CD4-positive, alpha-beta T cell (primary cell): ENCODE measurements at places on chromosomes 11 and 22. TPM values are rescaled to one million over a fixed set of nuclear protein-coding genes. Genes with fewer than 3 reads are reported as not detected.

Gene C22orf31
- total RNA-seq: not detected

Gene CD44
- 1,283 TPM for total RNA-seq

Gene TNKS1BP1
- 12.9 TPM for total RNA-seq

Gene ARHGAP20
- not detected for total RNA-seq

Gene OR10D3
- not detected for total RNA-seq

Gene SLC29A2
- 9.7 TPM for total RNA-seq

Gene OR10G7
- not detected for total RNA-seq

Gene USP2
- total RNA-seq: 2.6 TPM

Gene TREH
- not detected for total RNA-seq

Gene BTG4
- total RNA-seq: not detected

Gene OR51V1
- total RNA-seq: not detected

GRCh38 chr11:116279511-116279910 is 493.3 kb downstream of the BUD13 start:
- peaks cover 8% of the 10 kb centered on the region for H3K4me1 ChIP-seq
- DNase-seq: no peak
- H3K27me3 ChIP-seq: peaks cover 5% of the 10 kb centered on the region
- no peaks in the 10 kb centered on the region for H3K36me3 ChIP-seq
- H3K27ac ChIP-seq: no peak overlapping the region

DNA sequence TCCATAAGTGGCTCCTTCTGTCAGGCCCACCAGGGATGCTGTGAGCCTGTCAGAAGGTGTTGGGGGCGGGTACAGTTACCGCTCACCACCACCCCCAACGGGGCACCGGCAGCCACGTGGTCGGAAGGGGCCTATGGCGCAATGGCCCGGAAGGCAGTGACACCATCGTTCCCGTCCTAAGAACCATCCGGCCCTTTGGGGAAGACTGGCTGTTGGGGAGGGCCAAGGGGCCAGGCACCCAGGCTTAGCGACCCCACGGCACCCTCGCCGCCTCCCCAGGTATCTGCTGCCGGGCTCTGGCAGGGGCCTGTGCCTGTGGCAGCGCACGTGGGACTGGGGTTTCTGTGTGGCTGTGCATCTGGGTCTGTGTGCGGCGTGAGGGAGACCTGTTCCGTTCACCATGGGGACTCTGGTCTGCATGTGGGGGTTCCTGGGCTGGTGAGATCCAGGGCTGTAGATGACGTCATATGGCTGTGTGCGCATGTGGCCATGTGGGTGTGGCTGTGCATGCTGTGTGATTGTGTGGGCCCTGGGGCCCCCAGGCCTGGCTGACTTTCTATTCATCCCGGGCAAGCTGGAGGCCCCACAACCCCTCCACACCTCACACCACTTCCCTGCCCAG is 717 bp downstream of the OSM start:
- DNase-seq: peak; percentile 67
- peaks cover 65% of the 10 kb centered on the region for H3K4me1 ChIP-seq
- H3K27ac ChIP-seq: peak overlapping the region; percentile 90
- H3K27me3 ChIP-seq: no peaks in the 10 kb centered on the region

GRCh38 chr22:34897126-34897525 is 168.8 kb upstream of the ISX start:
- H3K27me3 ChIP-seq: no peaks in the 10 kb centered on the region
- no peaks in the 10 kb centered on the region for H3K36me3 ChIP-seq
- no peaks in the 10 kb centered on the region for H3K4me1 ChIP-seq
- H3K4me3 ChIP-seq: no peak overlapping the region
- DNase-seq: no peak

GRCh38 chr11:110977661-110978060 is 265.4 kb upstream of the ARHGAP20 start:
- no peak for DNase-seq
- no peaks in the 10 kb centered on the region for H3K4me1 ChIP-seq
- H3K4me3 ChIP-seq: no peak overlapping the region
- no peaks in the 10 kb centered on the region for H3K27me3 ChIP-seq

- no peaks in the 10 kb centered on the region for H3K4me1 ChIP-seq
- no peaks in the 10 kb centered on the region for H3K27me3 ChIP-seq
- H3K4me3 ChIP-seq: no peak overlapping the region
- H3K27ac ChIP-seq: no peak overlapping the region
- DNase-seq: no peak
- no peaks in the 10 kb centered on the region for H3K36me3 ChIP-seq
Observed at GRCh38 chr11:108975026-108975425, 310.2 kb downstream of the DDX10 start.

DNA sequence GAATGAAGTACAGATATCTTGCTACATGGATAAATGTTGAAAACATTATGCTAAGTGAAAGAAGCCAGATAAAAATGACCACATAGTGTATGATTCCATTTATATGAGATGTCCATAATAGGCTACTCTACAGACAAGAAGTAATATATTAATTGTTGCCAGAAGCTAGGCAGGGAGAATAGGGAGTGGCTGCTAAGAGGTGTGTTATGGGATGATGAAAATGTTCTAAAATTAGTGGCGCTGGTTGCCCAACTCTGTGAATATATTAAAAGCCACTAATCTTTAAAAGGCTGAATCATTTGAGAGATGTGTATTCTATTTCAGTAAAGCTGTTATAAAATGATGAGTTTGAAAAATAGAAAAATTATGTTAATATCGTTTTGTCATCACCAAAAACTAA is 144.4 kb downstream of the NCAM1 start:
- H3K4me1 ChIP-seq: no peaks in the 10 kb centered on the region
- no peaks in the 10 kb centered on the region for H3K36me3 ChIP-seq
- DNase-seq: no peak
- H3K27me3 ChIP-seq: no peaks in the 10 kb centered on the region

DNA sequence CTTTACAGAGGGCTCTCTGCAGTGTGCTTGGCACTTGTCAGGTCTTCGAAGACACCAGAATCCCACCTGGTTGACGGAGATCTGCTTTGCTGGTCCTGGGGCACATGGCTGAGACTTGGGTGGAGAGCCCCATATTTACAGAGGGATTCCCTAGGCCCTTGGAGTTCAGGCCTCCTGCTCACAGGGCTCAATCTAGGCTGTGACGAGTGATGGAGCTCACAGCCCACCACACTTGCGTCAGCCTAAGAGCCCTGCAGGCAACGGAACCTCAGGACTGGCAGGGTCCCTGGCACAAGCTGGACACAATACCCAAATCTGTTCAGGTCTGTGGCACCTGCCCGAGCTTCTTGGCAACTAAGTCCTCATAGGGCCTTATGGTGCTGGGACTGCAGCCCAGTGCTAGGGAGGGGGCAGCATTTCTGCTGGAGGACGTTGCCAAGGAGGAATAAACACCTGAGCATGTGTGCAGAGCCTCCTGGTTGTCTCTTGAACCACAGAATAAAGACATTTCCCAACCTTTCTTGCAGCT is 59.1 kb downstream of the KCNC1 start:
- H3K36me3 ChIP-seq: peaks cover 2% of the 10 kb centered on the region
- DNase-seq: no peak
- no peaks in the 10 kb centered on the region for H3K4me1 ChIP-seq

DNA sequence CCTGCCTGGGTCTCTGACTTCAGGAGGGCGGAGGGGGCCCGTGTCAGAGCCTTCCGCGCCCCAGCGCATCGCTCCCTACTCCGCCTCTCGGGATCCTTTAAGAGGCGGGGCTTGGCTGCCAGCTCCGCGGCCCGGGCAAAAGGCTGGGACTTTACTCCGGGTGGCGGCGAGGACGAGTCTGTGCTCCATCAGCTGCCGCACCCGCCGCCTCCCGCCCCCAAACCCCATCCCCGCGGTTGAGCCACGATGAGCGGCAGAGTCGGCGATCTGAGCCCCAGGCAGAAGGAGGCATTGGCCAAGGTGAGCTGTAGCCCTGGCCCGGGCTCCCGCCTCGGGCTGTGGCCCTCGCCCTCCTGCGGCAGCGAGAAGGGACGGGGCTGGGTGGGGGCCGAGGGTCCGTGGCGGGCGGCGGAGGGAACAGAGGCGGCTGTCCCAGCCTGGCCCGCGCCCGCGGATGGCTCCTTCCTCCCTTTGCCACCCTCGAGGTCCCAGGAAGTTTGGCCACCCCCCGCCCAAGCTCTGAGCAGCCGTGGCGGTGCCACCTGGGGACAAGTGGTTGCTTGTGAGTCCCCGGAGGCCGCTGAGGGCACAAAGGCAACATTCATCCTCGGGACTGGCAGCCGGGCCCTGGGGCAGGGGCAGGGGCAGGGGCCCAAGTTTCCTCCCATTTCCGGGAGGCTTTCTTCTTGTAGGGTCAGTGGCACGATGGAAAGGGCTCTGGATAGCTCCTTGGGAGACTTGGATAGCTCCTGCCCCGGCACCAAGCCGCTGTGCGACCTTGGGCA is at the start of gene SEC14L2:
TSS of gene SEC14L2 (plus strand) at position 148 of the 785 bp plus-strand sequence. CDS start at position 247, 99 bp downstream.
- DNase-seq: peak; percentile 76
- H3K4me1 ChIP-seq: peaks cover 50% of the 10 kb centered on the region
- no peak within 1 kb of the TSS for H3K27ac ChIP-seq
- no peaks in the 10 kb centered on the region for H3K27me3 ChIP-seq
- H3K4me3 ChIP-seq: peak within 1 kb of the TSS; percentile 68

DNA sequence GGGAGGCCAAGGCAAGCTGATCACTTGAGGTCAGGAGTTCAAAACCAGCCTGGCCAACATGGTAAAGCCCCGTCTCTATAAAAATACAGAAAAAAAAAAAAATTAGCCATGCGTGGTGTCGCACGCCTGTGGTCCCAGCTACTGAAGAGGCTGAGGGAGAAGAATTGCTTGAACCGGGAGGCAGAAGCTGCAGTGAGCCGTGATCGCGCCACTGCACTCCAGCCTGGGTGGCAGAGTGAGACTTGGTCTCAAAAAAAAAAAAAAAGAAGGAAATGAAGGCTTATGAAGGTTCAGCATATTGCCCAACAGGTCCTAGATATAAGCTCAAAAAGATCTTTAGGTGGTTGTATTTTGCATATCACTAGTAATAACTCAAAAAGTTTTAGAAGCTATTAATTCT is 10.2 kb downstream of the ATL3 start:
- no peaks in the 10 kb centered on the region for H3K27me3 ChIP-seq
- H3K27ac ChIP-seq: no peak overlapping the region
- H3K4me1 ChIP-seq: peaks cover 8% of the 10 kb centered on the region
- DNase-seq: no peak
- no peak overlapping the region for H3K4me3 ChIP-seq
- H3K36me3 ChIP-seq: peaks cover 6% of the 10 kb centered on the region

GRCh38 chr11:72229336-72229924 is 4.9 kb downstream of the INPPL1 start:
- H3K4me1 ChIP-seq: peaks cover 14% of the 10 kb centered on the region
- no peak overlapping the region for H3K4me3 ChIP-seq
- H3K27ac ChIP-seq: no peak overlapping the region
- no peaks in the 10 kb centered on the region for H3K27me3 ChIP-seq

DNA sequence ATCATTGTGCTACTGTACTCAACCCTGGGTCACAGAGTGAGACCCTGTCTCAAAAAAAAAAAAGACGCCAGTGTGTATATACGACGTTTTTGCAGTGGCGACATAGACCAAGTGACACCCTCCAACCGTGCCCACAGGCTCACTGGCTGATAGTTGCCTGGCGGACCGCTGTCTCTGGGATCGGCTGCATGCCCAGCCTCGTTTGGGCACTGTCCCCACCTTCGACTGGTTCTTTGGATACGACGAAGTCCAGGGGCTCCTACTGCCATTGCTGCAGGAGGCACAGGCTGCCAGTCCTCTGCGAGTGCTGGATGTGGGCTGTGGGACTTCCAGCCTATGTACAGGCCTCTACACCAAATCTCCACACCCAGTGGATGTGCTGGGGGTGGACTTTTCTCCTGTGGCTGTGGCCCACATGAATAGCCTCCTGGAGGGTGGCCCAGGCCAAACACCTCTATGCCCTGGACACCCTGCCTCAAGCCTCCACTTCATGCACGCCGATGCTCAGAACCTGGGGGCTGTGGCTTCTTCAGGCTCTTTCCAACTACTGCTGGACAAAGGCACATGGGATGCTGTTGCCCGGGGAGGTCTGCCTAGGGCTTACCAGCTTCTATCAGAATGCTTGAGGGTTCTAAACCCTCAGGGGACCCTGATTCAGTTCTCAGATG is 1.3 kb downstream of the CSKMT start:
- H3K36me3 ChIP-seq: peaks cover 21% of the 10 kb centered on the region
- peak overlapping the region; percentile 80 for H3K27ac ChIP-seq
- DNase-seq: no peak
- peak overlapping the region; percentile 73 for H3K4me3 ChIP-seq

GRCh38 chr22:28714043-28714628 is 27.5 kb downstream of the CHEK2 start:
- no peak overlapping the region for H3K4me3 ChIP-seq
- H3K27me3 ChIP-seq: no peaks in the 10 kb centered on the region
- no peaks in the 10 kb centered on the region for H3K4me1 ChIP-seq
- H3K27ac ChIP-seq: no peak overlapping the region
- no peaks in the 10 kb centered on the region for H3K36me3 ChIP-seq
